ENCODE measurements at places on chromosomes 1 and 21. TPM values are rescaled to one million over a fixed set of nuclear protein-coding genes. Genes with fewer than 3 reads are reported as not detected.
A peak's percentile ranks its signal among the peaks of the same experiment; 100 is the strongest.

- H3K27me3 ChIP-seq: peaks cover 10% of the 10 kb centered on the region
- DNase-seq: no peak
- no peaks in the 10 kb centered on the region for H3K4me1 ChIP-seq
- no peak overlapping the region for H3K27ac ChIP-seq
- H3K4me3 ChIP-seq: no peak overlapping the region
These were observed 5.5 kb upstream of the ILDR2 start for GRCh38 chr1:166980818-166981217.

DNA sequence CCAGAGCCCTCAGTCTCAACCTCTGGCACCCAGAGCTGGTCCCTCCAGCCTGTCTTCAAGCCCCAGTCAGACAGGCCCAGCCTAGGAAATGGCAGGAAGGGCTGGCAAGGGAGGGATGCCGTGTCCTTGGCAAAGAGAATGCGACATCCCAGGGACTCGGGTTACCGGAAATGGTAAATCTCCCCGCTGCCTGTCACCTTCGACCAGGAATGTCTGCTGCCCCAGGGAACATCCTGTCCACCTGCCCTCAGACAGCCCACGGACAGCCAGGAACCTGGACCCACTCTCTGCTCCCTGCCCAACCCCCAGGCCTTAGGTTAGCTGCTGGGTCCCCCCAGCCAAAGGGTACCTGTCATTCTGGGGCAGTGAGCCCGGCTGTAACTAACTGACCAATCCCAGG lies 23.9 kb downstream of the HSPG2 start:
- no peak for DNase-seq
- H3K27ac ChIP-seq: no peak overlapping the region
- H3K4me1 ChIP-seq: peaks cover 12% of the 10 kb centered on the region
- H3K4me3 ChIP-seq: no peak overlapping the region
- H3K27me3 ChIP-seq: no peaks in the 10 kb centered on the region
- H3K36me3 ChIP-seq: no peaks in the 10 kb centered on the region

DNA sequence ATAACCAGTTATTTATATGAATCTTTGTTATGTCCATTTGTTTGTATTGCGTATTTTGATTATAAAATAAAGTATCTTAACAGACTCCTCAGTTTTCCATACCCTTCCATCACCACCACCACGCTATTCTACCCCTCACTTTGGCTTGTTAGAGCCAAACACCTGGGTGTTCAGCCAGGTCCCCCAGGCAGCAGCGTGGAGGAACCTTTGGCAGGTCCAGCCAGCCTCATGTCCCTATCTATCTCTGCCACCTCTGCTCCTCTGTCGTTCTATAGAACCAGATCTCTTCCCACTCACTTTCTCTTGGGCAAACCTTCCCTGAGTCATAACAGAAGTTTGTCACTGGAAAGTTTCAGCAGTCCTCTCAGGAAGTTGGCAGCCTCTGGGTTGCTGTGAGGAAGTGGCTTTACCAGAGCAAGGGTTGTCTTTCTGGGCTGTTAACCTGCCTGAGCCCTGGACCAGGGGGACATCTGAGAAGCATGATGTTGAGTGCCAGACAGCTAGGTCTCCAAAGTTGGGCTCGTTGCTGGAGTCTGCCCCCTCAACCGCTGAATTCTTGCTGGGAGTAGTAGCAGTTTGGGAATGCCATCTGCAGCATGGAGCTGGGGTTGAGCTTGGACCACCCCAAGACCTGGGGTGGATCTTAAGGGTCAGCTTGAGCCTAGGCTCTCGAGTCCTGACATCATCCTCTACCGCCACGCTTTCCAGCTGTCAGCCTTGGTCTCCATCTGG lies 996 bp upstream of the SH3BGRL3 start:
- H3K4me3 ChIP-seq: peak overlapping the region; percentile 86
- H3K27ac ChIP-seq: peak overlapping the region; percentile 97
- H3K4me1 ChIP-seq: peaks cover 45% of the 10 kb centered on the region
- peaks cover 12% of the 10 kb centered on the region for H3K27me3 ChIP-seq
- peak; percentile 45 for DNase-seq

DNA sequence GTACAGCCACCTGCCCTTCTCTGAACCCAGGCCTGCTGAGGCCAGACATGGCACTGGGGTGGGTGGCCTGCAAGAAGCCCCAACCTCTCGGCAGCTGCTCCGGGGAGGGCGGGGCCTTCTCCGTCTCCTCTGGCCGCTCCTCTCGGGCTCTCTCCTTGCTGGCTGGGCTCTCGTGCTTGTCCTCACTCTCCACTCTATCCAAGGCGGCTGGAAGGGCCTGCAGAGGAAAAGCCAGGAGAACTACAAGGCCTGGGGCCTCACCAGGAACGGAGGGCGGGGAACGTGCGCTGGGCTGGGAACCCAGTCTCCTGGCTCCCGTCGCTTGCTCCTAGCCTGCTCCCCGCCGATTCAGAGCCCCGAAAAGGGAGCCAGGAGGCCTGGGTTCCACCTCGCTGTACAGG lies 59.1 kb downstream of the CHD5 start:
- H3K27me3 ChIP-seq: peaks cover 3% of the 10 kb centered on the region
- H3K4me1 ChIP-seq: no peaks in the 10 kb centered on the region
- peak; percentile 15 for DNase-seq
- no peak overlapping the region for H3K27ac ChIP-seq
- peaks cover 11% of the 10 kb centered on the region for H3K36me3 ChIP-seq
- H3K4me3 ChIP-seq: no peak overlapping the region

DNA sequence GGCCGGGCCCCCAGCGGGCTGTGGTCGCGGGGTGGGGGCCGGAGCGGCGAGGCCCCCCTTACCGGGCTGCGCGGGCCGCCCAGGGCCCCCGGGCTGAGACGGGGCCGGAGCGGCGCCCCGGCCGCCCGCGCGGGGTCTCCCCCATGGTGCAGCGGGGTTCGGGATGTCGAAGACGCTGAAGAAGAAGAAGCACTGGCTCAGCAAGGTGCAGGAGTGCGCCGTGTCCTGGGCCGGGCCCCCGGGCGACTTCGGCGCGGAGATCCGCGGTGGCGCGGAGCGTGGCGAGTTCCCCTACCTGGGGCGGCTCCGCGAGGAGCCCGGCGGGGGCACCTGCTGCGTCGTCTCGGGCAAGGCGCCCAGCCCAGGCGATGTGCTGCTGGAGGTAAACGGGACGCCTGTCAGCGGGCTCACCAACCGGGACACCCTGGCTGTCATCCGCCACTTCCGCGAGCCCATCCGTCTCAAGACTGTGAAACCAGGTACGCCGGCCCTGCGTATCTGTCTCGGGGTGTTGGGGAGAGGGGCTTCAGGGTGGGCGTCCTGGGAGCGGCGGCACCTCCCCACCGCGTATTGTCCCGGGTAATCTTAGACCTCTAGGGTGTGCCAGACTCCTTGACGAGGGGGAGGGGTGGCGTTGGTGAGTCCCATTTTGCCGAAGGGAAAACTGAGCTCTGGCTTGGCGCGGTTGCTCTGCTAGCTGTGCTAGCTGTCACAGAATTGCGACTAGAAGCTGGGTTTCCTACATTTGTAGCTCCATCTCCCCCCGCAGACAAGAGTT lies 745 bp downstream of the MAGI3 start:
- H3K27ac ChIP-seq: peak overlapping the region; percentile 84
- peaks cover 11% of the 10 kb centered on the region for H3K4me1 ChIP-seq
- H3K27me3 ChIP-seq: peaks cover 4% of the 10 kb centered on the region
- H3K36me3 ChIP-seq: no peaks in the 10 kb centered on the region
- H3K4me3 ChIP-seq: peak overlapping the region; percentile 89

Gene PTGER3
- 0.29 TPM for total RNA-seq

Gene ZNF436
- total RNA-seq: 13.3 TPM

Gene HSD11B1
- total RNA-seq: not detected

Measured in glutamatergic neuron (in vitro differentiated cells).